PC-3 (cell line): ENCODE measurements at places on chromosomes 2 and 18. TPM values are rescaled to one million over a fixed set of nuclear protein-coding genes. Genes with fewer than 3 reads are reported as not detected.

Gene LRATD1
- 35.4 and 41.3 TPM in 2 replicates for total RNA-seq

Gene GPAT2
- not detected in 2 replicates for total RNA-seq

Gene GALNT13
- total RNA-seq, result 2.0 and 2.6 TPM in 2 replicates

Gene AP1S3
- 34.3 and 37.6 TPM in 2 replicates for total RNA-seq

Gene LAMA3
- 217 and 224 TPM in 2 replicates for total RNA-seq

Gene FARSB
- total RNA-seq, result 32.9 and 36.3 TPM in 2 replicates
